Lower leg skin (tissue), 4 donors: ENCODE measurements at places on chromosomes 1 and 21. TPM values are rescaled to one million over a fixed set of nuclear protein-coding genes. Genes with fewer than 3 reads are reported as not detected.

DNA sequence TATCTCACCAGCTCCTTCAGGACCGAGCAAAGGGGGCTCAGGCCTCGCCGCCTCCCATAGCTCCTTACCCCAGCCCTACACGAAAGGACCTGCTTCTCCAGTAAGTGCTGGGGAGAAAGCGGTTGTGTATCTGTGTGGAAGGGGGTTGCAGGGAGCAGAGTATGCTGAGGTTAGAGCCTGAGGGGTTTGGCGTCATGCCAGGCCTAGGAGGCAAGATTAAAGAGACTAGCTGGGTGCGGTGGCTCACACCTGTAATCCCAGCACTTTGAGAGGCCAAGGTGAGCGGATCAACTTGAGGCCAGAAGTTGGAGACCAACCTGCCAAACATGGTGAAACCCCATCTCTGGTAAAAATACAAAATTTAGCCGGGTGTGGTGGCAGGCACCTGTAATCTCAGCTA lies 14.1 kb upstream of the RASSF5 start:
- no peak for DNase-seq

- DNase-seq: no peak
Observed at GRCh38 chr1:190320952-190321351, 156.7 kb downstream of the BRINP3 start.

DNA sequence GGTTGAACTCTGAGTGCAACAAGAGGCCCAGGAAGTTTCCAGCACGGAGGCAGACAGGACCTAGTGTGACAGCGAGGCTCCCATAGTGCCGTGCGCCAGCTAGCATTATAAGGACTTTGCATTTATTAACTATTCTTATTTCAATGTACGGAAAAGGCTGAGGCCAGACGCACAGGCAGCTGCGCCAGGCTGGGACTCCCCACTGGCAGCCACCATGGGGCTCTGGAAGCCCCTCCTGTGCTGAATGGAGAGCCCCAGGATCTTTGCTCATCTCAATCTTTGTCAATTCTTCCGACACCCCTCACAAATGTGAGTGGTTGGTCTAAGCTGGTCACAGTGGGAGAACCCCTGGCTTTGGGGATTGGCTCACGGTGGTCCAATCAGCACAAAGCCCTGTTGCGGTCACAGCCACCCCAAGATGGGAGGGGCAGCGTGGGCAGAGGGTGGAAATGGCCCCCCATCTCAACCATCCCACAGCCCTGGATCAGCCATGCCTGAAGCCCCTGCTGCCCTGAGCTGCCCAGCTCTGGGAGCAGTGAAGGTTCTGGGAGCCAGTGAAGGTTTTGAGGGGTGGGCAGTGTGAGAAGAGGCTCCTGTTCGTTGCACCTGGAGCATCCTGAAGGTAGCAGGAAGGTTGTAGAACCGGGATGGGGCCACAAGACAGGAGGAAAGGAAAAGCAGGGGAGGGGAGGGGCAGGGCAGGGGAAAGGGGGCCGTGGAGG lies 59.5 kb upstream of the ADARB1 start:
- peak; percentile 81 for DNase-seq

DNA sequence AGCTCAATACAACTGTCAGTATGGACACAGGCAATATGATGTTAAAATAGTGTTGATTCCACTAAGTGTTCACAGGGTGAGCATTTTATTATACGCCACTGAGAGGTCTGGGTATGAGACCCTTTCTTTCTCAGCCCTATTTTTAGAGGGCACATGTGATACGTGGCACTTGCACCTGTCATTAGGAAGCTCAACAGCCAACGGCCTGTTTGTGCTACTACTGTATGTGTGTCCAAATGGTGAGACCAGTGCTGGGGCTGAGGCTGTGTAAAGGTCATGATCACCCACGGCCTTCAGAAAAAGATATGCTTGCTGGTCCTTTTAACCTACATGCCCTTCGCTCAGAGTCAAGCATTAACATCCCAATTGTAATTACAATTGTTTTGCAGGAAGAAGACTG lies 176.2 kb downstream of the DUSP10 start:
- DNase-seq: no peak

DNA sequence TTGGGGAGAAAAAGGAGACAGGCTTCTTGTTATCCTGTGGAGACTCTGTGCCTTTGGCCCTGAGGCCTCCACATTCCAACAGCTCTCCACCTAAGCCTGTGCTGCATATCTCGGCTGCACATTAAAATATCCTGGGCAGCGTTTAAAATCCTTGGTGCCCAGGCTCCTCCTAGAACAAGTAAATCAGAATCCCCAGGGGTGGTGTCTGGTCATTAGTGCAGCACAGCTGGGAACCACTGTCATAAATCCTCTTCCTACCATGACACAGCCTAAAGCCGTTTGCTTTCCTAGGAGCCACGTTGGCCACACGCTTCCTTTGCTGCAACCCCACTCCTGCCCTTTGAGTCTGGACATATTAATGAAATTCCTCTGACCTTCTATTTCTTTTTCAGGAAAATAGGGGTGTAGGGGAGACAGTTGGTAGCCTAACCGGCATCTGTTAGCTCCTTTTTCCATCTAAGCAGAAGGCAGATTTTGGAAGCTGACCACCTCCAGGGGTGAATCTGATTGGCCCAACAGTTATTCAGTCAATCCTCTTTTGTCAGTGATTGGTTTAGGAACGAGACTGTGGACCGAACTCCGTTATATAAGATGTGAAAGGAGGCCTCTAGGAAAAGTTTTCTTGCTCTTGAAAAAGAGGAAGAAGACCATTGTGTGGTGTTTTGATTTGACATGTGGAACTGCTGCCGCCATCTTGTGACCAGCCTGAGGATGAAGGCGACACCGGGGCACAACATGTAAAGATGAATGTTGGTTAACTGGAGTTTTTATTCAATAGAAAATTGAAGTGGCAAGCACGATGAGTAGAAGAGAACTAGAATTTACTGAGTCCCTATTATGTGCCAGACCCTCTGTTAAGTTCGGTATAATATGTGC lies 41.9 kb downstream of the JUN start:
- no peak for DNase-seq

DNA sequence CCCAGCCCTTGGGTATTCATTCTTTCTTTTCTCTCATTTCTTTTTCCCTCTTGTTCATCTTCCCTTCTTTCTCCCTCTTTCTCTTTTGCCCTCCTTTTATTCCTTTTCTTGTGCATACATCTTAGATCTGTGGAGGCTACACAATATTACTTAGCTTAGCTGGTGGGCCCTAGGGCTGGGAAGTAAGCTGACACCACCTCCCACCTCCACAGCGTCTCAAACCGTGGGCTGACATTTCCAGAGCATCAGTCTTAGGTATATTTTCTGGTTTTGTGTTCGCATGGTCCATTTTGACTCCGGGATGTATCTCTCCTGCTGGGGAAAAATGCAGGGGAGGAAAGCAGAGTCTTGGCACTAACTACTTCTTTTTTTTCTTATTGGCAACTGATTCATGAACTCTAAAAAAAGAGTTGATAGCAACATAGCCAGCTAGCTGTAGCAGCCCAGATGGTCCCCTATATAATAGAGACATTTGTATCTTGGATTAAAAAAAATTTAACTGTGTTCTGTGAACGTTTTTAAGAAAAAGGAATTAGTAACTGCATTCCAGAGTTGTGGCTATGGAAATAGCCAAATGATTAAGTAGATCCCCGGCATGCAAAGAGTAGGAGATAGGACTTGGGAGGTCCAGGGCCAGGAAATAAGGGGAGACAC lies 15.5 kb downstream of the CNIH3 start:
- no peak for DNase-seq

DNA sequence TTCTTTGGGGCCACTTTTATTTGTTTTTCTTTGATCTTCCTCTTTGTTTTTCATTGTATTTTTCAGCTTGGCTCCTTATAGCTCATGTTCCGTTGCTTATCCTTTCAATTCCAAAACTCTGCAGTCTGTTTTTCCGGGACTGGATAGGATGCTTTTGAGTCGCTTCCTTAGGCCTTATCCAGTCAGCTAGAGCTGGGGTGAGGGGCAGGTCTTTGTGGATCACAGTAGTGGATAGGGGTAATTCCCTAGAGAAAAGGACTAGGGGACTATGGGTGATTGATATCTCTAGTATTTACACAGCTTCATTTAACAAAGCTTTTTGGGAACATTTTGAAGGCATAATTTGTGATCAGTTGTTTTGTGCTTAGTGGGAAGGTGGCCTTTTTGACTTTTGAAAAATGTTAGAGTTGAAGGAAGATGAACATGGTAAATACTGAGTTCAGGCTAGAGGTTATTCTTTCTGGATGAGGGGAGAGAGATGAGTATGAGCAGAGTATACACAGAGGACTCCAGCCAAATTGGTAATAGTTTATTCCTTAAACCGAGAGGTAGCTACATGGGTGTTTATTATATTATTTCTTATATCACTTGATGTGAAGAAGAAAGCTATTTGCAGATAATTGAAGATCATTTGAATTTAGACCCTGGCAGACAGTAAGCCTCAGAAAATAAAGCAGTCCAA lies 22.5 kb downstream of the CEP350 start:
- no peak for DNase-seq

DNA sequence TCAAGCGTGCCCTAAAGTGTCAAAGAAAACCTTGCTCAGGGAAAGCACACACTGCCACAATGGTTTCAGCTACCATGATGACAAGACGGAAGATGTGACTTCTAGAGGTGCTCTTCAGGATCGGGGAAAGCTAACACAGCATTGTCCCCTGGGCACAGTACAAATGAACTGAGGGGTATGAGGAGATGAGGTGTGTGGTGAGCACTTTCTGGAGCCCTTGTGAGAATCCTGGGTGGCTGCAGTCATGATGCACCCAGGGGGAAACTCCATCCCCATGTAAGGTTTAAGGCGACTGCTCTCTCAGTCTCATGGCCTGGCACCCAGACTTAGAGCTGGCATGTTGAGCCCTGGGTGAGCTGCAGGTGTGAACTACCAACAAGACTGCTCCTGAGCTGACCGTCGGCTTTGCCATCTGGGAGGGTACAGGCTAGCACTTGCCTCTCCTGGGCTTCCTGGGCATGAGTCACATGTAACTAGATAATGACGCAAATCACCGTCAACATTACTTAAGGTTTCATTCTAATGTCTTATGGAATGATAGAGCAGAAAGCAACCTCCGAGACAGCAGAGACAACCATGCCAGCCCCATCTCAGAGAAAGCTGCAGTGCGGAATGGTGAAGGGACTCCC lies 144.6 kb downstream of the CLIC6 start:
- DNase-seq: peak; percentile 82

DNA sequence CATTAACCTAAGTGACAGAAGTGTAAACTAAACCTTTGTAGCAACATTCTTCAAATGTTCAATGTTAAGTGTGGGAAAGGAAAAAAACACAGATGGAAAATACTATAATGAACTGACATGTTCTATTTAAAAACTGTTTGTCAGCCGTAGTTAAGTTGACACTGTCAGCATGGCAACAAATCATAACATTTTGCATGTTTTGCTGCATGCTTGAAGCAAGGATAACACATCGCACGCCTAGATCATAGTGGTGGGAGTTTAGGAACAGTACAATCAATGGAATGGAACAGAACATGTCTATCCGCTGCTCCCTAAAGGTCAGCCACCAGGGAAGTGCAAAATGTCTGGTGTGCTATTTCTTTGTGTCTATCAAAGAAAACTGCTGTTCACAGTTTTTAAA lies 62.5 kb upstream of the ESRRG start:
- no peak for DNase-seq

DNA sequence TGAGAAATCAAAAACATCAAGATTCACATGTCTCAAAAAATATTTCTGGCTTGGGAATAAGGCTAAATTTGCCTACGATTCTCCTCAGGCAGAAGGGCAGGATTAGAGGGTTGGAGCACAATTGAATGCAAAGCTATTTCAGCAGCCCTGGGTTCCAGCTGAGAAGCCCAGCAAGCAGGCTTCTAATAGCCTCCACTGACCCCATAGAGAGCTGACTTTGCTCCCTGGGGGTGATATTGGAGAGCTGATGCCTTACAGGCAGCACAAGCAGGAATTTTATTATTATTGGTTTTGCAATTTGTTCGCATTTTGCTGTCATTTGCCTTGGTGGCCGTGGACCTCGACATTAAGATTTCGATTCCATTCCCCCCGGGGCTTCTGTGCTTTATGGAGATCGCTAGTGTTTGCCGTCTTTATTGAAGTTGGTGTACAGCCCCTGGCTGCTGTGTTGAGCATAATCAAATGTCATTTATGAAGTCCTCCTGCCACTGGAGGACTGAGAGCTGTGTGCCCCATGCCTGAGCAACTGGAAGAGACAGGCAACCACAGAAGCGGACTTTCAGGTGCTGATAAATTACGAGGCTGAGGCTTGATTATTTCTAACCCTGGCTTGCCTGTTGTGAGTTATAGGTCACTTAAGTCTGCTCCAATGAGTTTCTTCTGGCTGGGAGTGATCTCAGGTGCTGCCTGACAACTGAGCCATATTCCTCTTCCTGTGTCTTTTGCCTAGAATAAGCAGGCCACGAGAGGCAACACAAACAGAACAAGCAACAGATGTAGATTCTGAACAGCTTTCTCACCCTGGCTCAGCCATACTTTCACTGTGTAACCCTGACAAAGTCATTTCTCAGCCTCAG lies 518.4 kb upstream of the CAMK1G start:
- DNase-seq: no peak

DNA sequence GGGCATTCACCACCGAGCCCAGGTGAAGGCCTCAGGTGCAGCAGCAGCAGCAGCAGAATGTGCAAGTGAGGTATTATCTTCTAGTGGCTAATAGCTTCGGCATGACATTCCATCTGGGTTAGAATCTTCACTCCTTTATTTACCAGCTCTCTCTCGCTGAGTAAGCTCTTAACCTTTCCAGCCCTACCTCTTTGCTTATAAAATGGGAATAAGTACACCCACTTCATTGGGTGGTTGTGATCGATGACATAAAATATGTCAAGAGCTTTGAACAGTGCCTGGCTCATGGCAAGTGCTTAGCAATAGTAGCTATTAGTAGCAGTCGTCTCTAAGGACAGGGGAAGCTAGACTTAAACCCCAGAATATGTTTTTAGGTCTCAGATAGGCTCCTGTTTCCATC lies 149.5 kb downstream of the NOS1AP start:
- DNase-seq: no peak

GRCh38 chr21:34795548-34796180 lies 126.9 kb downstream of the CLIC6 start:
- no peak for DNase-seq

DNA sequence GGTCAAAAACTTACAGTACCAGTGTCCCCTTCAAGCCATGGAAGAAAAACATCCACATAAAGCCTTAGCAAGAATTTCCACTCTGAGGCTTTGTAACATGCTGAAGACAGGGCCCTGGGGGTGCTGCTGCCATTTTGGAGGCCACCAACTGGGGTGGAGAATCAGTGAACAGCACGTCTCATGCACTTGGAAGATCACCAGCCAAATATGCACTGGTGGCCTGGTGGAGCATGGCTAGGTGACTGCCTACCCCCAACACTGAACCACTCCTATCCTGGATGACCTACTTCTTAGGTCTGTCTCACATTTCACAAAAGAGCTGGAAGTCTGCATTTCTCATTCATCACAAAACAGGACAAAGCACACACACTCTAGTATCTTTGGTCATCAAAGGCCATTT lies 126.4 kb downstream of the COL24A1 start:
- DNase-seq: no peak

The CFAP107 gene
- not detected for total RNA-seq

The ANGPTL1 gene
- 26.2 TPM for total RNA-seq

The C8B gene
- total RNA-seq: not detected

The NTMT2 gene
- total RNA-seq: not detected

The GPA33 gene
- total RNA-seq: 0.10 TPM
